SJSA1 (cell line): ENCODE measurements at places on chromosomes 4 and X. TPM values are rescaled to one million over a fixed set of nuclear protein-coding genes. Genes with fewer than 3 reads are reported as not detected.

Gene FAM184B
- total RNA-seq, result not detected in 2 replicates

Gene NXF2B
- total RNA-seq, result not detected in 2 replicates

Gene USP9X
- total RNA-seq, result 37.1 and 51.8 TPM in 2 replicates

Gene RTL3
- 2.4 and 2.7 TPM in 2 replicates for total RNA-seq

Gene MAOB
- total RNA-seq, result not detected in 2 replicates

Gene VSIG1
- 0.22 and 0.37 TPM in 2 replicates for total RNA-seq

Gene TCEAL5
- total RNA-seq, result not detected in 2 replicates

Gene UGT2B17
- 0.08 TPM in 1 of 2 replicates, not detected in the other for total RNA-seq

Gene GPR82
- total RNA-seq, result not detected in 2 replicates

Gene ASB12
- total RNA-seq, result not detected in 2 replicates

Gene SUPT20HL1
- not detected in 2 replicates for total RNA-seq

Gene APBB2
- total RNA-seq, result 12.9 and 13.1 TPM in 2 replicates

Gene XAGE1A
- not detected in 2 replicates for total RNA-seq

Gene IL2
- not detected in 2 replicates for total RNA-seq

Gene RNF4
- total RNA-seq, result 34.1 and 59.8 TPM in 2 replicates

Gene GAGE12H
- total RNA-seq, result not detected in 2 replicates

Gene IL21
- not detected in 2 replicates for total RNA-seq

Gene GPR119
- total RNA-seq, result not detected in 2 replicates

Gene MAP9
- total RNA-seq, result 2.9 and 3.1 TPM in 2 replicates

Gene ZNF157
- not detected in 2 replicates for total RNA-seq

Gene KCND1
- 0.18 TPM in 1 of 2 replicates, not detected in the other for total RNA-seq

Gene CFI
- 3.7 and 6.1 TPM in 2 replicates for total RNA-seq

Gene PPID
- total RNA-seq, result 56.4 and 59.7 TPM in 2 replicates

Gene TXK
- total RNA-seq, result 1.9 and 3.0 TPM in 2 replicates

Gene LUZP4
- total RNA-seq, result not detected in 2 replicates

Gene PDE5A
- total RNA-seq, result 45.0 and 68.1 TPM in 2 replicates

Gene RGN
- total RNA-seq, result not detected in 2 replicates

Gene STOX2
- 0.55 TPM in 1 of 2 replicates, not detected in the other for total RNA-seq

Gene SPACA5B
- total RNA-seq, result not detected in 2 replicates

Gene LPAR4
- total RNA-seq, result 0.61 and 2.4 TPM in 2 replicates

Gene PFKFB1
- not detected in 2 replicates for total RNA-seq

Gene ZMAT1
- total RNA-seq, result 0.08 TPM in 1 of 2 replicates, not detected in the other

Gene WFS1
- 17.4 and 21.0 TPM in 2 replicates for total RNA-seq

Gene CD38
- 0.05 TPM in 1 of 2 replicates, not detected in the other for total RNA-seq

Gene TCEAL3
- total RNA-seq, result 21.0 and 30.5 TPM in 2 replicates

Gene CACNA1F
- total RNA-seq, result not detected in 2 replicates

Gene MAGEA9B
- total RNA-seq, result not detected in 2 replicates

Gene SORCS2
- total RNA-seq, result 0.05 TPM in 1 of 2 replicates, not detected in the other

Gene ARAP2
- 0.24 TPM in 1 of 2 replicates, not detected in the other for total RNA-seq

Gene HERC5
- total RNA-seq, result 4.9 and 6.6 TPM in 2 replicates

Gene LRCH2
- total RNA-seq, result 0.03 and 0.89 TPM in 2 replicates

Gene MAGEB1
- not detected in 2 replicates for total RNA-seq

Gene GAGE1
- total RNA-seq, result not detected in 2 replicates

Gene CLIC2
- total RNA-seq, result 0.08 and 0.41 TPM in 2 replicates

Gene FGF5
- 2.5 and 6.4 TPM in 2 replicates for total RNA-seq

Gene MTHFD2L
- total RNA-seq, result 3.8 and 8.4 TPM in 2 replicates
